ENCODE measurements at places on chromosomes 11 and 22. TPM values are rescaled to one million over a fixed set of nuclear protein-coding genes. Genes with fewer than 3 reads are reported as not detected.
A peak's percentile ranks its signal among the peaks of the same experiment; 100 is the strongest.

Gene SLC29A2
- 7.6 TPM for total RNA-seq

Gene COX8A
- 484 TPM for total RNA-seq

Gene LSP1
- total RNA-seq, result 702 TPM

Gene GAL
- not detected for total RNA-seq

Gene ARRB1
- total RNA-seq, result 69.3 TPM

Gene CCDC87
- not detected for total RNA-seq

DNA sequence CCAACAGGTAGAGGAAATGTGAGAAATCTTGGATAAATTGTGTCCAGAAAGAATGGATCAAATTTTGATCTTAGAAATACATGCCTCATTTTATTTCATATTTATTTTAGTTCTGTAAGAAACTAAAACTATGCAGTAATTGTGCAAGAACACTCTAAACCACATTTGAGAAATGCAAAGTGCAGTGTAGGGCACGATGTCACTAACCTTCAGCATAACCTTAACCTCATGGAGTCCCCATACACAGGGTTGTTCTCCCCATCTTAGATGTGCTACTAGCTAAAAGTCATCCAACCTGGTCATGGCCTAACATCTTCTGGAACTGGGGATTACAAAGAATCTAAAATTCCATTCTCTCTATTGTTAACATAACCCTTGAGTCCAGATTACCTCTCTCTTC, 48.4 kb upstream of the ARHGAP42 start:
- H3K4me3 ChIP-seq, result no peak overlapping the region
- H3K27me3 ChIP-seq, result no peaks in the 10 kb centered on the region
- H3K36me3 ChIP-seq, result no peaks in the 10 kb centered on the region

- H3K36me3 ChIP-seq, result peaks cover 36% of the 10 kb centered on the region
- no peak overlapping the region for H3K4me3 ChIP-seq
- peak; percentile 58 for DNase-seq
- H3K4me1 ChIP-seq, result peaks cover 50% of the 10 kb centered on the region
- H3K27me3 ChIP-seq, result no peaks in the 10 kb centered on the region
- no peak overlapping the region for H3K27ac ChIP-seq
Observed at GRCh38 chr11:65506772-65507505, 8.1 kb downstream of the MALAT1 start.

- DNase-seq, result no peak
- H3K27me3 ChIP-seq, result peaks cover 11% of the 10 kb centered on the region
- no peaks in the 10 kb centered on the region for H3K4me1 ChIP-seq
- no peak overlapping the region for H3K4me3 ChIP-seq
- no peak overlapping the region for H3K27ac ChIP-seq
- no peaks in the 10 kb centered on the region for H3K36me3 ChIP-seq
Observed at GRCh38 chr11:76278526-76278925, 72.2 kb upstream of the WNT11 start.

DNA sequence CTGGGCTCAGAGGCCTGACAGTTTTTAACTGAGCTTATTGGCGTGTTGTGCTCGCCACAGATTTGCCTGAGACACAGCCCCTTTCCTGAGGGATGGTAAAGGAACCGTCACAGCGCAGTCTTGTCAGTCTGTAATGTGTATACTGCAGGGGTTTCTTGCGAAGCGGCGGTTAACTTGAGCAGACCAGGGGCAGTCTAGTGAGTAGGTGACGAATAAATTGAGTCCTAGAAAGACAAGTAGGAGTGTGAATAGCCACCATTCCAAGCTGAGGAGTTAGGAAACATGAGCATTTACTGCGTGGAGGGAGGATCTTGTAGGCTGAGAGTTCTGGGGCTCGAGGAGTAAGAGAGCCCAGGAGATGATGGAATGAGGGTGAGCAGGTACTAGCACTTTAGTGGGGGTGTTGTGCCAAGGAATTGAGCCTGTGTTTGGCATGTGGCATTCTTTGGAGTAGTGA, 1.4 kb downstream of the MED15 start:
- peak overlapping the region; percentile 95 for H3K27ac ChIP-seq
- peak overlapping the region; percentile 97 for H3K4me3 ChIP-seq
- no peak for DNase-seq
- peaks cover 49% of the 10 kb centered on the region for H3K4me1 ChIP-seq
- H3K36me3 ChIP-seq, result peaks cover 38% of the 10 kb centered on the region

- no peaks in the 10 kb centered on the region for H3K36me3 ChIP-seq
- H3K27ac ChIP-seq, result no peak overlapping the region
- H3K4me3 ChIP-seq, result no peak overlapping the region
- no peaks in the 10 kb centered on the region for H3K27me3 ChIP-seq
- H3K4me1 ChIP-seq, result peaks cover 2% of the 10 kb centered on the region
Observed at GRCh38 chr11:61736310-61736709, 16.1 kb upstream of the MYRF start.
